Left ventricle myocardium superior (tissue), 1 donor: ENCODE measurements at places on chromosomes 16 and 17. TPM values are rescaled to one million over a fixed set of nuclear protein-coding genes. Genes with fewer than 3 reads are reported as not detected.

FBXL16 gene
- total RNA-seq = 0.99 TPM

GRCh38 chr17:70797166-70797565 is 627.8 kb downstream of the KCNJ2 start:
- DNase-seq = no peak

- peak; percentile 64 for DNase-seq
Measured at GRCh38 chr16:24700549-24701392, 28.7 kb upstream of the TNRC6A start.

DNA sequence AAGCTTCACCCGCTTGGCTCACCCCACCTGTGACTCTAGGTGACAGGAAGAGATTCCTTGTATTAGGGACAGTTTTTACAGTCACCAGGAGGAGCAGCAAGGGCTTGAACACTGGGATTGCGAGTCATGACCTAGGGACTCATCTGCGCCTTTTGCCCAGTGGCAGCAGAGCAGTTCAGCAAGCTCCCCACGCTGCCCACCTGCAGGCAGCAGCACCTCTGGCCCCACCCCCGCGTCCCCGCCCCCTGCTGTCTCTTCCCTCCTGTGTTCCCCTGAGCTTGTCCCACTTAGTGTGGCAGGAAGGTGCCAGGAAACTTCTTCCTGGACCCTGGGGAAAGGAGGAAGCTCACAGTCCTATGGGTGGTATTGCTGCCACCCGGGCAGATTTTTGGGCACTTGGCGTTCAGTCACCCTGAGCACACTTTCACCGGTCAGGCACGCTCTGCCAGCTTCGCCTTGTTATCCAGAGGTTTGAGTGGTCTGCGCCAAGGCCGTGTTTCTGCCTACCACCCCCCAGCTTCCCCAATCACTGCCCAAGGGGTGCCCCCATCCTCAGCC is 8.7 kb downstream of the MMP15 start:
- no peak for DNase-seq

FN3K gene
- 92.6 TPM for total RNA-seq

DNA sequence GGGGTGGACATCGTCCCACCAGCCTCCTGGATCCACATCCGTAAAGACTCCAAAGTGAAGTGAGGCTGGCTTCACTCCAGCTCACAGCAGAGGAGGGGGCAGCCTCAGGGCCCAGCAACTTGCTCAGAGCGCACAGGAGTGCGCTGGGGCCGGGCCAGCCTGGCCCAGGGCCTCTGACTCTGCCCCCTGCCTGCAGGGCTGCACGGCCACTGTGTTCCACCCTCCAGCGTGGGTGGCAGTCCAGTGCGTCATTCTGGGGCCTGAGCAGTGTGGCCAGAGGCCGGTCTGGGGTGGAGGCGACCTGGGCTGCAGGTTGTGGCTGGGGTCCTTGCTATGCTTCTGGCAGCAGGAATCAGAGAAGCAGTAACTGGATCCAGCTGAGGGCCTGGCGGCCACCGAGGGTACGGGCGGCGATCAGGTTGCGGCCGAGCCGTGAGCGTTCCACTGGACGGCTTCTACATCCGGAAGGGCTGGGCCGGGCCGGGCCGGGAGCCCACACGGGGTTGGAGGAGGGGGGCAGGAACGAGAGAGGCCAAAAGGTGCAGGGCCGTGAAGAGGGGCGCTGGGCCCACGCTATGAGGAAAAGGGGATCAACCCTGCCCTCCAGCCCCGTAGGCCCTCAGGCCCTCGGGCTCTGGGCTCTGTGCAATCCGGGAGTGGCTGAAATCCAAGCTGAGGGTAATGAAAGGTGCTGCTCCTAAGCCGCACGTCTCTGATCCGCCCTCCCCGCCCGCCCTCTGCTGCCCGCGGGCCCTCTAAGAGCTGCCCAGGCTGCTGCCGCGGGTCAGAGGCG is at the start of gene FSCN2:
FSCN2 (plus strand) TSS at position 787 of the 793 bp plus-strand sequence. CDS start 155 bp downstream, outside the sequence.
- DNase-seq = peak; percentile 28

SHCBP1 gene
- 1.1 TPM for total RNA-seq

NPB gene
- total RNA-seq = 0.69 TPM

DNA sequence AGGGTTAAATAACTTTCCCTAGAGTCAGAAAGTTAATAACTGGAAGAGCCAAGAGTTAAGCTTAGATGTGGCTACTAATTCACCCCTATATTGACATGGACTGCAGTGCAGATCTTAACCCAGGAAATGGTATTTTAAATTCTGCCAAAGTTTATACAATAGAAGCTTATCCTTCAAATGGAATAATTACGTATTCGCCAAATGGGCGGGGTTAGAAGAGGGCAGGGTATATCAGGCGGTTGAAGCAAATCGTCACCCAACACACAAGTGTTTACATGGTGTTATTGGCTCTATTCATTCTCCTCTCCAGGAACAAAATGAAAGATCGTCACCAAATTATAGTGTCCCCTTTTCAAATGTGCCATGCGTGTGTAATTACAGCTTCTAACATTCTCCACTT is 182.7 kb downstream of the PRKCB start:
- no peak for DNase-seq

DNA sequence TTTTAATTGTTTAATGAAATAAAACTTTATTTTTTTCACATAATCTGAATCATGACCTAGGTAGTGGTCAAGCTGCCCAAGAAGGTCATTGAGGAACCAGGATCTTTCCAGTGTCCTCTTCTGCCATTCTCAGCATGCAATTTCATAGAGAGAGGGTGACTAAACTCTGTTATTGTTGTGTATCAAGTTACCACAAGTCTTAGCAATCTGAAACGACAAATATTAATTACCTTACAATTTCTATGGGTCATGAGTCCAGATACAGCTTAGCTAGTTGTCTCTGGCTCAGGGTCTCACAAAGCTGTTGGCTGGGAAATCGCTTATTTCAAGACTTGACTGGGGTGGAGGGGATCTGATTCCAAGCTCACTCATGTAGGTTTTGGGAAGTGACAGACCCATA is 37.6 kb downstream of the FTO start:
- DNase-seq = no peak

DNA sequence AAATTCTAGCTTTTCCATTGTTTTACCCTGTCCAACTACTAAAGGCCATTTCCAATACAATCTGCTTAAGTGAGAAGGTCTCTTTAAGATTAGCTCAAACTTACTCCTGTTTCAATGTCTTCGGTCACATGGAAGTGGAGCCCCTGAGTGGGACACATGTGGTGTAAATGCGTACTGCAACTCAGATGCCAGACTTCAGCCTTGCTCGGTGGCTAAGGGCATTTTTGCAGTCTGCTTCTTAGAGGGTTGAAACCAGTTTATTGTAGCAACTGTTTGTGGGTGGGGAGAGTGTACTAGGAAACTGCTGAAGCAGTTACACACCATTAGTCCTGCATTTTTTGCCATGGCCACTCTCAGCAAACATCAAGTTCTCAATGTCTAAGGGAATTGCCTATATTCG is 140.6 kb downstream of the PARN start:
- no peak for DNase-seq

- DNase-seq = peak; percentile 32
Measured at GRCh38 chr17:30920282-30920681, 1.5 kb upstream of the ADAP2 start.

DNA sequence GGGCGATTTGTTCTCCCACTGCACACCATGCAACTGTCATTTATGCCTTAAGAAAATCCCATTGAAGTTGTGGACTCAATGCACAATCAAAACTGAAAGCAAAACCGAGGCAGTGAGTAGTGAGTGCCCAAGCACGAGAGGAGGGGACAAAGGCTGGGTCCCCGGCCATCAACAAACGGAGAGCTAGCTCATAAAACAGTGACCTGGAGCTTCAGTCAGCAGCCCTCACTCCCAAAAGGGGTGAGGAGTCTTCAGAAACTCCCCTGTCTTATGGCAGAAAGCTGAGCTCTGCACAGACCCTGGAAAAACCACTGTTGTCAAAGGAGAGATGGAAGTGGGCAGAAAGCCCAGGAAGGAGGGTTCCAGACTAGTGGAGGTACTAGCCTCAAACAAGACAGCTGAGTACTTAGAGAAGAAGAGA is 96.9 kb downstream of the ADCY9 start:
- DNase-seq = no peak

SMIM36 gene
- not detected for total RNA-seq

OXLD1 gene
- 12.4 TPM for total RNA-seq

GRCh38 chr16:88685156-88686061 is 898 bp downstream of the SNAI3 start:
- DNase-seq = peak; percentile 40

TAT gene
- not detected for total RNA-seq
